ENCODE measurements at places on chromosomes 2 and 18.
A peak's percentile ranks its signal among the peaks of the same experiment; 100 is the strongest.

- DNase-seq: no peak
Measured at GRCh38 chr18:28875059-28875458, 698.1 kb upstream of the CDH2 start.

GRCh38 chr2:12047761-12048160 lies 301.3 kb downstream of the LPIN1 start:
- DNase-seq: no peak

DNA sequence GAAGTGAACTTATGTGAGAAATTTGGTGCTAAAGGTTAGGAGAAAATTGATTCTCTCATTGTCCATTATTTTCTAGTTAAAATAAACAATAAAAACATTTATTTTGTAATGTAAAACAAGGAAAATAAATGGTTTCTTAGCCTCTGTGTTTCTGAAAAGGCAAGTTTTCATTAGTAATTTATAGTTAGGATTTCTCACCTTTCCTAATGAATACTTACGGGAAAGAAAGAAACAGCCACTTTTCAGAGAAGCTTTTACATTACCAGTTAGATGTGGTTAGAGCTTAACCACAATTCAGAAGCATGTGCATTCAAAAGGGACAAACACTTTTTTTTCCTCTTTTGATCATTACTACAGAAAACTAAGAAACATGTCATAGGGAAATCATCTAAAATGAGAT lies 18.8 kb downstream of the NEMP2 start:
- no peak for DNase-seq

GRCh38 chr2:231359441-231359840 lies 36.1 kb upstream of the B3GNT7 start:
- DNase-seq: no peak

GRCh38 chr2:161170958-161171932 lies 11.0 kb downstream of the TANK start:
- no peak for DNase-seq

- DNase-seq: no peak
Measured at GRCh38 chr2:150824118-150824517, 336.7 kb upstream of the RND3 start.

- no peak for DNase-seq
Measured at GRCh38 chr2:167258712-167259111, 370.4 kb downstream of the XIRP2 start.

- no peak for DNase-seq
Measured at GRCh38 chr2:165277860-165278656, 38.8 kb downstream of the SCN2A start.

- no peak for DNase-seq
Measured at GRCh38 chr18:39660141-39660540, 2094.5 kb upstream of the CELF4 start.

DNA sequence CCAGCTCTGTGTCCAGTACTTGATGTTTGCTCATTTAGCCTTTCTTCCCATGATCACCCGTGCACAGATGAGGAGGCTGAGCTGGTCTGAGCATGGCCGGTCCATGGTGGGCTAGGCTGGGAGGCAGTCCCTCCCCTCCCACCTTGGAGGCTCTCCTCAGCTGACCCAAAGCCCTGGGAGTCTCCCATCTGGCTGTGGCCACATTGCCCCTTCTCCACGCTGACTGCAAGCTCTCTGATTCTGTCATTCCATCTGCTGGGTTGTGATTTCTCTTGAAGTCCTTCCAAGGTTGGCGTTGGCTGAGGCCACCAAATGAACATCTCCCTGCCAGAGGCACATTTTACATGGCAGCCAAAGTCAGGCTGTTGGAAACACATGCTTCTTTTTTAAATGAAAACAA lies 44.0 kb downstream of the ACKR3 start:
- DNase-seq: no peak

DNA sequence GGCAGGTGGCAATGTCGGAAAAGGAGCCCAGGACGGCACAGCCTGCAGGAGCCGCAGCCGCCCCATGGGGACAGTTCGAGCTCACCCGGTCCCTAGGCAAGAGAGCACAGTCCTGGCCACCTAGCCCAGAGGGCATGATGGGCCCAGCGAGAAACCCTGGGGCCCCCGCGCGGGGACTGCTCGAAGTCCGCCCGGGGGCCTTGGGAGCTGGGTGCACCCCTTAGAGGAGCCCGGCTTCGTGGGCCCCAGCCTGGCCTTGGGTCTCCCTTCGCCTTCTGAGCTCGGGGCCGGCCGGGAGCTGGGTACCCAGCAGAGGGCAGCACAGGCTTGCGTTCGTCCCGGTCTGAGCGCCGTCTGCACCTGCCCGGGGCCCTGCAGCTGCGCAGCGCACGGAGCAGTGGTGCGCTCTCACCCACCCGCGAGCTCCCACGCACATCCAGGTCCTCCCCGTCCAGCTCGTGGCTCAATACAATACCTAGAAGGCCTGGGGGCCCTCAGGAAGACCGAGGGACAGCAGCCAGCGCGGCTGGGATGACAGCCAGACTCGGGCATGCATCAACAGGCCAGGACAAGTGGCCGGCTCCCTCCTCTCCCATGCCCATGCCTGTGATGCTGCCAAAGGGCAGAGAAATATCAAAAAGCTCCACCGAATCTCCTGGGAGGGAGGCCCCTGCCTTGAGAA lies 96.2 kb upstream of the ZNF532 start:
- peak; percentile 76 for DNase-seq

- no peak for DNase-seq
Measured at GRCh38 chr2:98759827-98760625, 29.1 kb upstream of the MGAT4A start.

DNA sequence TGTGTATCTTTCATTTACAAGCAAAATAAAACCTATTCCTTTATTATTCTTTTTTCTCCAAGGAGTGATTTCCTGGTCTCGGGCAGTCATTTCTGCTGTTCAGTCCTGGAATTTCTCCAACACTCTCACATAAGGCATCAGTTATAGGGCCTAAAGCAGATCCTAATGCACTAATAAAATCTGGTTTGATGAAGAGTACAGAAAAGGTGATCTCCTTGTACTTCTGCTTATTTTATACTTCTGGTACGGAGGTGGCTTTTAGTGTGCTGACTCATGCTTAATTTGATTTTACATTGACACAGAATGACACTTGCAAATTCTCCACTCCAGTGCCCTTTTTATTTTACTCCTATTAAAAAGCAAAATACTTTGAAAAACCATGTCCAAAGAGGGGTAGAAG lies 157.4 kb downstream of the DOK6 start:
- no peak for DNase-seq

DNA sequence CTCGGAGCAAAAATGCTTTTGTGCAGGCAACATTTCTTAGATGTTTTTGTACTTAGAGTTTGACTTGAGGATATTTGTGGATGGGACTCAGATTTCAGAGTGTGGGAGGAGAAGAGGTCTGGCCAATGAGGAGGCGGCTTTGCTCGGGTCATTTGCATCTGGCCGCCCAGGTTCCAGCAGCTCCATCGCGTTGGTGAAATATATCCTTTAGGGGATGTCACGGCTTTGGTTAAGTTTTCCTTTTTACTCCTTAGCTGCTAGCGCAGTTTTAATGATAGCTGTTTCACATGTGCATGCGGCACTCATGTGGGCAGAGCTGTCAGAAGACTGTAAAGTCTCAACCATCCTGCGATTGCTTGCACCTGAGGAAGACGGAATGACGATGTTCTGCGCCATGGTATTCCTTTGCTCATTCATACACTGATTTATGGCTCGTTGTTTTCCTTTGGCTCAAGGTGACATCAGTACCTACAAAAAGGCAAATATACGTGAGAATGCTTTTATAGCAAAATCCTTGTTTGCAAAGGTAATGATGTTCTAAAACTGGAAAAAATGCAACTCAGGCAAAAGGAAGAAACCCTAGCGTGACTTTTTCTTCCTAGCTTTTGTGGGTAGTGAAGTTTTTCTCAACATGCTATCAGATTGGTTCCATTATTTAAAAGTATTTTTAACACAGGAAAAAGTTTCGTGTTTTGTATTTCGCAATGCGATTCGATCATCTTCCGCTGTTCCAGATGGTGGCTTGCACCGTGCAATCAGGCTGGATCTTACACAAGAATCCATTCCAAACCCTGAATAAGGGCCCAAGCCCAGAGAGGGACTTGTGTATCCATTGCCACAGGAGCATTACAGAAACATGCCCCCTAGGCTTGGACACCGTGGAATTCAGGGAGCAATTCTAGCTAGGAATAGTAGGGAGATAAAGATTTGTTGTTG lies 70.5 kb upstream of the ZNF516 start:
- peak; percentile 92 for DNase-seq

DNA sequence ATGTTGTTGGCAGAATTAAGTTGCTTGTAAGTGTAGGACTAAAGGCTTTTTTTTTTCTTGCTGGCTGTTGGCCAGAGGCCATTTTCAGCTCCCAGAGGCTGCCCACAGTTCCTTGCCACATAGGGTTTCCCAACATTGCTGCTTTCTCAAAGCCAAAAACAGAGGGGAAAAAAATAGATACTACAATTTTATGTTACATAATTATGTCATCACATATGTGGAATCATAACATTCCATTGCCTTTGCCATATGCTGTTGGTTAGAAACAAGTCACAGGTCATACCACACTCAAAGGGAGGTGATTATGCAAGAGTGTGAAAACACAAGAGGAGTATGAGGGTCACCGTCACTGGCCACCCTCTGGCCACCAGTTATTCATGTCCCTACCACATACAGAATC lies 154.5 kb downstream of the RTN4 start:
- DNase-seq: no peak

DNA sequence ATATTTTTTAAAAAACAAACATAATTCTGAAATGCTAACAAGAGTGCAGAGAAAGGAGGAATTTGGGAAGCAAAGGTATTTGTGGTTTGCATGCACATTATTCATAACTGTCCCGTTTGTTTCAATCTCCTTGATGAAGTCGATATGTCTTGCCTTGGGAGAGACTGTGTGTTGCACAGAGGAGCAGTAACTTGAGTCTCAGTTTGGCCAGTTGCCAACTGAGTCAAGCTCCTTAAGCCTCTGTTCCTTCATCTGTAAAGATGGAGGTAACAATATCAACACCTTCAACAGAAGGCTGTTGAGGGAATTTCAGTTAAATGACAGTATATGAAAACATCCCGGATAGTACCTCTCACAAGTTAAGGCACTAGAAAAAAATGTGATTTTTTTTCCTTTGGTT lies 226.2 kb downstream of the ASXL3 start:
- no peak for DNase-seq

- no peak for DNase-seq
Measured at GRCh38 chr2:182165202-182165601, 179.5 kb downstream of the PPP1R1C start.

GRCh38 chr2:45293182-45293581 lies 283.9 kb upstream of the SIX2 start:
- no peak for DNase-seq

DNA sequence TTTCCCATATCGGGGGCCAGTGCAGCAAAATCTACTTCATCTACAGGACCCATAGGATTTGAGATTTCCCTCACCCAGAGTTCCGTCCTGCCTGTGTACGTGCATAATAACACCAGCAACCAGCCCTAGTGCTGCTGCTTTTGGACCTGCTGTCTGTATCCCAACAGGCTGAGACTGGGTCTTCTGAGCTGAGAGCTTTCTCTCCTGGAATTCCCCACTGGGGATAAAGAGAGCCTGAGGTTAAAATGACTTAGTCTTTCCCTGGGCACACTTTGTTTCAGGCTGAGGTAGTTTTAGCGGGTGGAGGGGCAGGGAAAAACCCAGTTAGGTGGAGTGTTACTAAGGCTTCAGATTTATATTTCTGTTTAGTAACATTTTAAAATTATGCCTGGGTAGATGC lies 62.5 kb downstream of the SERTAD2 start:
- no peak for DNase-seq

DNA sequence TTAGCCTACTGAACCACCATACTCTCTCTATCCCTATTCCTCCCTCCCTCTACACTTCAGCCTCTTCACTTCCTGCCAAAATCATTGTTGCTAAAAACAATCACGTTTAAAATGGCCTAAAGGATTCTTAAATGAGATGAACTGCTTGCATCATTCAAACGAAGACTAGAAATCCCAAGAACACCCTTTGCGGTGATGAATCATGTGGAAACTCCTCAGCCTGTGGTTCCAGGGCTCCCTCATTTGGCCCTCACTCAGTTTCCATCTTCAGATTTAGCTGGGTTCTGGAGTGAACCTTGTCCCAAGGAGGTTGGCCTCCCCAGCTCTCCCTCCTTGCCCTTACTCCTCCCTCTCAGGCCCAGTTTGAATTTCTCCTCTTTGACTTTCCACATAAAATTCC lies 125.6 kb upstream of the CDC42EP3 start:
- DNase-seq: no peak

- no peak for DNase-seq
Measured at GRCh38 chr2:43280994-43281393, 54.6 kb upstream of the ZFP36L2 start.

- no peak for DNase-seq
Measured at GRCh38 chr18:9722691-9723090, 14.6 kb downstream of the RAB31 start.

DNA sequence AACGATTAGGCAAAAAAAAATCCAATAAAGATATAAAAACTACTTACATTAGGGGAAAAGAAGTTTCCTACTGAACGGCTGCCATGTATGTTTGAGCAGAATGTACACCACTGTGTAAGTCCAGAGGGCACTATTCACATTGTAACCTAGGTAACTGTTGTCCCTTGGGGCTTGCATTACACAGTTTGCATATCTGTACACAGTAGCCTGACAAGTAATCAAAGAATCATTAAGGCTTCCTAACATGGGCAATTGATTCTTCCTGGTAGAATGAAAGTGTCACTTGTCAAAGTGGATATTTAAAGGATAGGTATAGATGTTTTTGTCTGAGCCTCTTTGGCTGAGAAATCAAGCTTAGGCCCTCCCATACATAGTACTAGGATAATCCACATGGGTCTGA lies 39.1 kb downstream of the PLEK start:
- DNase-seq: no peak

- peak; percentile 44 for DNase-seq
Measured at GRCh38 chr2:26243470-26244308, 743 bp downstream of the HADHA start.

- DNase-seq: no peak
Measured at GRCh38 chr2:72827966-72828646, 2.3 kb upstream of the EXOC6B start.

DNA sequence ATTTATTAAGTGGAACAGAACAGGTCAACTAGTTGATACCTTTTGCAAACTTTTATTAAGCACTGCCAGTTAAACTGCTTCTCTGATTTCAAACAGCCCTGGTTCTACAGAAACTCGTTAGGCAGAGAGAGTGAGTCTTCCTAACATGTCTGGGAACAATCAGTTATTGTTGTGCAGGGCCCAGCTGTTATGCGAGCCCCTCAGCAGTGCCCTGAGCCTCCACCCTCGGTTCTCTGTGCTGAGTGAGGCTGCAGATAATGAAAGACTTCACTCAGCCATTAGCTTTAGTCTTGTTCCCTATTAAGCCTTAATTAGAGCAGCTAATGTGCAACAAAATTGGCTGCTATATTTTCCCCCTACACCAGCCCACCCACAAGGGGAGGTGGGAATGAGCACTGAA lies 39.6 kb downstream of the KCTD18 start:
- no peak for DNase-seq

DNA sequence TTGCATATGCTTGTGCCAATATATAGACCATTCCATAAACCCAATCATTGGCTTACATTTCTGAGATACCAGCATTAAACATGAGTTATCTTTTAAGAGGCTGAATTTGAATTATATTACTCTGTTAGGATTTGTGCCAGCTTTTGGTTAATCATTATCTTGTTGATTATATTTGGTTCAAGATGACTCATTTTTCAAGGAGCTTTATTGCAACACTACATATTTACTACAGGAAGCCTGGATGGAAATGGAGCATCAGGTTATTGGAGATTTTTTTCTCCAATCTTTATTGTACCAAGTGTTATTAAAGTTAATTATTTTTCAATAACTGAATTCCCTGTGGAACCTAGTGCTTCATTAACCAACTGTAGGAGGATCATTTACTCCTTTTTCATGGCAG lies 26.4 kb downstream of the EML4 start:
- no peak for DNase-seq

All from HAP-1 (cell line).